ENCODE measurements at places on chromosomes 16 and 17.

DNA sequence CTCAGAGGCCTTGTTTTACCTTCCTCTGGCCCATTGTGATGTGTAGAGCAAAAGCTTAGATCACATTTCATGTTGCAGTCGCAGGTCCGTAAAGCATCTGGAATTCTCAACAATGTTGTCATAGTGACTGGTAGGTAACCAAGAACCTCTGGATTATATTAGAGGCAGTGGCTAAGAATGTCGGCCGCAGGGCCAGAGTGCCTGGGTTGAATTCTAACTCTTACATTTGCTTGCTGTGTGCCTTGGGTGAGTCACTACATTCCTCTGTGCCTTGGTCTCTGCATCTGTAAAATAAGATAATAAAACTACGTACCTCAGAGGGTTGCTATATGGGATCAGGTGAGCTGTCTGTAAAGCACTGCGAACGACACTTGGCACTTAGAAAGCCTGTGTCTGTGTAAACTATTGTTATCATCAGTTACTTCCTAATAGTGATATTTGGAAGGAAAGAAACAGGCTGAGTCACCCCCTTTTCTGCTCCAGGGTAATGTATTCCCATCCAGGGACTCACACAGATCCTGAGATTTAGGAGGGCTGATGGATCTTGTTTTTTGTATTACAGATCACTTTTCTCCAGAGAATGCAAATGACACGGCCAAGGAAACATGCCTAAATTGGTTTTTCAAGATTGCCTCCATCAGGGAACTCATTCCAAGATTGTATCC, 52.2 kb downstream of the VPS35L start:
- no peak for DNase-seq

GRCh38 chr17:70096861-70097260, 21.8 kb downstream of the KCNJ16 start:
- no peak for DNase-seq

DNA sequence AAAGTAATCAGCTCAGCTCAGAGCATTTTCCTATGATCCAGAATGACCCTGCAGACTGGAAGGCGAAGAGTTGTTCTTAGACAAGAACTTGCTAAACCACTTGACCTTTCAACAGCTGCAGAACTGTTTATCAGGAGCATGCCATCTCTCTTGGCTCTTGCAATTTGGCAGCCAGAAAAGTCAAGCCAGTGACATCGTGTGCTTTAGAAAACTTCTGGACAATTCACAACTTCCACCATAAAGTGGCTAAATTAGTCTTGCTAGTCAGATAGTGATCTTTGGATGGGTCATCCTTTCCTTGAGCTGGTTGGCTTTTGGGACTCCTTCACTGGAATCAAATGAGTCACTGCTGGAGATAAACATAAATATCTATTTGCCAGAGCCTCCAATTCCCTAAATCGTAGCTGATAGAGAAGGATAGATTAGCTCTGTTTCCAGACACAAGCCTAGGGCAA, 146.5 kb downstream of the MAP2K6 start:
- DNase-seq = no peak

DNA sequence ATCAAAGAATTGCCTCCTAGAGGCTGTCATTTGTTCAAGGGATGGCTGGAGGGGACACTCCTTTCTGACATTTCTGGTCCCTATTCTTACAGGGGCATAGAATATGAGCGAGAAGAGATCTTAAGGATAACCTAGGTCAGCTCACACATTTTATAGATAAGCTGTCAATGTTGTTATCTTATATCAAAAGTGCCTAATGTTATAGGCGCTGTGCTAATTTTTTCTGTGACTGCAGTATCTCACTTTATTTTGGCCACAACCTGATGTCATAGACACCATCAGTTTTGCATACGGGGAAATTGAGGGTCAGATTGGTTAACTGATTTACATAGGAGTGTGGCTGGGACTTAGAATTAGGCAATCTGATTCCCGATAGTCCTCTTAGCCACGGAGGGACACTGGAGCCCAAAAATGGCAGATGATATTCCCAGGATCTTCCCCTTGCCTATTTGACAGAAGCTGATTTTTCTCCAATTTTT, 1.2 kb downstream of the CPD start:
- DNase-seq = no peak

GRCh38 chr16:51922476-51922875, 624.5 kb downstream of the TOX3 start:
- DNase-seq = no peak

DNA sequence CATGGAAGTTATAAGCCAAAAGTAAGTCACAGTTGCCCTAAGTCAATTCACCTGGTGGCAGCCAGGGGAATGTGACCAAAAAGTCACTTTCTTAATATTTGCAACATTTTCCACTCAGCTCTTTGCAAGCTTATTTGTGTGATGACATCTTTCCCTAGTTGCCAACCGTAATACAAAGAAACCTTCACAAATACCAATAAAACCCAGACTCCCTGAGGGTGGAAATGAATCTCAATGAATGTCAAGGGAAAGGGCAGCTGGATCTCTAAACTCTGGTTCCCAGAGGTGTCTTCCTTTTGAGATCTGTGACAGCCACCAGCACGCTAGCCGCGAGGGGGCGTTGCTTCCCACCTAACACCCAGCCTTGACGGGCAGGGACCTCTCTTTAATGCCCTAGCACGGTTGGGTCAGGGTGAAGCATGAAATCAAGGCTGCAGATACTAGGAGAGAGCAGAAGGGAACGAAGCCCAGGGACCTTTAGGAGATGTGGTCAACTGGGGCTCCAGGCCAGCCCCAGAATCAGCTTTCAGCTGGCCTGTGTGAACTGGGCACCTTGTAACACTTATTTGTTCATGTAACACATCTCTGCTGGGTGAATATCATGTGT, 82.2 kb downstream of the CMC2 start:
- DNase-seq = no peak

GRCh38 chr16:87581857-87582215, 20.5 kb upstream of the JPH3 start:
- no peak for DNase-seq

- no peak for DNase-seq
Observed at GRCh38 chr17:37744961-37745800, at the start of gene HNF1B. TSS of gene HNF1B (minus strand) at chr17:37745059. CDS start at chr17:37744884, 175 bp downstream.

- no peak for DNase-seq
Observed at GRCh38 chr16:49809062-49809461, 46.9 kb downstream of the ZNF423 start.

DNA sequence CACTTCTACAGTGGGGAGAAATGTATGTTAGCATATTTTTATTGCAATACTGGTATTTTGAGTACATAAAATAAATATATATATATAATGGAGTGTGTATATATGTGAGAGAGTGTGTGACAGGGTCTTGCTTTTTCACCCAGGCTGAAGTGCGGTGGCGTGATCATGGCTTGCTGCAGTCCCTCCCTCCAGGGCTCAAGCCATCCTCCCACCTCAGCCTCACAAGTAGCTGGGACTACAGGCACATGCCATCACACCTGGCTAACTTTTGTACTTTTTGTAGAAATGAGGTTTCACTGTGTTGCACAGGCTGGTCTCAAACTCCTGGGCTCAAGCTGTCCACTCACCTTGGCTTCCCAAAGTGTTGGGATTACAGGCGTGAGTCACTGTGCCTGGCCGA, 4.1 kb downstream of the CYLD start:
- DNase-seq = no peak

DNA sequence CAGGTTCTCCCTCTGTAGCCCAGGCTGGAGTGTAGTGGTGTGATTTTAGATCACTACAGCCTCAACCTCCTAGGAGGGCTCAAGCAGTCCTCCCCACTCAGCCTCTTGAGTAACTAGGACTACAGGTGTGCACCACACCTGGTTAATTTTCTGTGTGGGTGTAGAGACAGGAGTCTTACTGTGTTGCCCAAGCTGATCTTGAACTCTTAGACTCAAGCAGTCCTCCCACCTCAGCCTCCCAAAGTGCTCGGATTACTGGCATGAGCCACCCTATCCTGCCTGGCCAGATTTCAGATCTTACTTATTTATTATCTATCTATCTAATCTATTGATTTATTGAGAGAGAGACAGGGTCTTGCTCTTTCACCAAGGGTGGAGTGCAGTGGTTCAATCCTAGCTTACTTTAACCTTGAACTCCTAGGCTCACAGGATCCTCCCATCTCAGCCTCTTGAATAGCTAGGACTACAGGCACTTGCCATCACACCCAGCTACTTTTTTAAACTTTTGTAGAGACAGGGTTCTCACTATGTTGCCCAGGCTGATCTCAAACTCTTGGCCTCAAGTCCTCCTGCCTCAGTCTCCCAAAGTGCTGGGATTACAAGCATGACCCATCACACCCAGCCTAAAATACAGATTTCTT, 61.8 kb downstream of the TUBD1 start:
- no peak for DNase-seq

DNA sequence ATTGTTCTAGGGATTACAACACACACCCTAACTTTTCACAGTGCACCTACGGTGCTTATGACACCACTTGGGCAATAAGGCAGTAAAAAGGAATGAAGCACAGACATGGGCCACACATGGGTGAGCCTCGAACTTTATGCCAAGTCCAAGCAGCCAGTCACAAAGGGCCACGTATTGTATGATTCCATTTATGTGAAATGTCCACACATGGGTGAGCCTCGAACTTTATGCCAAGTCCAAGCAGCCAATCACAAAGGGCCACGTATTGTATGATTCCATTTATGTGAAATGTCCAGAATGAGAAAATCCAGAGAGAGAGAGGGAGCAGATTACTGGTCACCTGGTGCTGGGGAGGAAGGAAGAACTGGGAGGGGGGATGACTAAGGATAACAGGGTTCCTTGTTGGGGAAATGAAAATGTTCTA, 22.2 kb downstream of the RMI2 start:
- DNase-seq = no peak

GRCh38 chr16:24116046-24116776, 139.9 kb upstream of the CACNG3 start:
- DNase-seq = no peak

GRCh38 chr16:69563605-69564580, 1.9 kb upstream of the NFAT5 start:
- peak; percentile 46 for DNase-seq

DNA sequence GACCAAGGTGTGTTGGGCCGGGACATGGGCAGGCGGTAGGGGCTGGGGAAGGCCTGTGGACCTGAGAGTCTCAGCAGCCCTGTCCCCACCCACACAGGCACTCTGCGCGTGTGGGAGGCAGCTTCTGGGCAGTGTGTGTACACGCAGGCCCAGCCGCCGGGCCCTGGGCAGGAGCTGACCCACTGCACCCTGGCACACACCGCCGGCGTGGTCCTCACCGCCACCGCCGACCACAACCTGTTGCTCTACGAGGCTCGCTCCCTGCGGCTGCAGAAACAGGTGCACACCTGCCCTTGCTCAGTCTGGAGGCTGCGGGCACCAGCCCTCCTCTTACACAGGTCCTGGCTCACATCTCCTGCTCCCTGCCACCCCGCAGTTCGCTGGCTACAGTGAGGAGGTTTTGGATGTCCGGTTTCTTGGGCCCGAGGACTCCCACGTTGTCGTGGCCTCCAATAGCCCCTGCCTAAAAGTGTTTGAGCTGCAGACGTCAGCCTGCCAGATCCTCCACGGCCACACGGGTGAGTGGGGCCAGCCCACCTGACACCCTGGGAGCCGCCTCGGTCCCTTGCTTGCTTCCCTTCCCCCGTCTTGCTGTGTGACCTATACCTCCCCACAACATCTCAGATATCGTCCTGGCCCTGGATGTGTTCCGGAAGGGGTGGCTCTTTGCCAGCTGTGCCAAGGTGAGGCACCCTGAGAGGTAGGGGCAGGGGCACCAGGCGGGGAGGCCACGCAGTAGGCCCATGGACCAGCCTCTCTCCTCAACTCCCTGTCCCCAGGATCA, 3.8 kb downstream of the TBL3 start:
- DNase-seq = no peak

- no peak for DNase-seq
Observed at GRCh38 chr17:76951375-76951905, 83.2 kb downstream of the MGAT5B start.

DNA sequence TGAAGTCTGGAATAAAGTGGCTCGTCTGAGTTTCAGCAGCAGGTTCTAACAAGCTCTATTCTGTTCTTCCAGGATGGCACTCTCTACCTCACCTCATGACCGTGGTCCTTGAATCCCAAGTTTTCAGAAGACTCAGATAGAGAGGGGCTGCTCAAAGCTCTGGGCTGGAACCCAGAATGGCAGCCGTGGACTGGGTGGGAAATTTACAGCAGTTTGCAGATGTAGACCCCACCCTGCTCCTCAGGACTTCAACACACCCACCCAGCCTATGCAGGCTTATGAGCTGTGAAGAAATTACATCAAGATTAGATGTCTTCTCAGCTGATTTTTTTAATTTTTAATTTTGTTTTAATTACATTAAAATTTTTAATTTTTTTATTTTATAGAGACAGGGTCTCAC, 59.4 kb downstream of the METRNL start:
- DNase-seq = no peak

GRCh38 chr16:3570420-3571062, 6.7 kb downstream of the NLRC3 start:
- DNase-seq = no peak

- DNase-seq = peak; percentile 51
Observed at GRCh38 chr16:20849589-20850390, 43.5 kb downstream of the REXO5 start.

DNA sequence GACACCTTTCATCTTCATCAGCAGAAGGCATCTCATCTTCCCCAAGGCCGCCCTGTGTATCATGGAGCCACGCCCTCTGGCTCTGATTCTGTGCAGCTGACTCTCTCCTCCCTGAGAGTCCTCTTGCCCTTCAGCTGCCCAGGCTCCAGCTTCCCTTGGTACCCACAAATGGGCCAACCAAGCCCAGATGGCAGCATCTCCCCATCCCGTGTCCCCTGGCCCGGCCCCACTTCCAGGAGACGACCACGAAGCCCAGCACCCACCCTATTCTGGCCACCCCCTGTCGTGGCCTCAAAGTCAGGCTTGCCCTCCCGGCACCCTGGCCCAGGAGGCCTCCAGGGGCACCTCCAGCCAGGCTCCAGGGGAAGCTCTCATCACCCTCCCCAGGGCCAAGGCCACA, 31.3 kb upstream of the KSR1 start:
- no peak for DNase-seq

- DNase-seq = no peak
Observed at GRCh38 chr17:35807371-35808144, 1.7 kb upstream of the TAF15 start.

DNA sequence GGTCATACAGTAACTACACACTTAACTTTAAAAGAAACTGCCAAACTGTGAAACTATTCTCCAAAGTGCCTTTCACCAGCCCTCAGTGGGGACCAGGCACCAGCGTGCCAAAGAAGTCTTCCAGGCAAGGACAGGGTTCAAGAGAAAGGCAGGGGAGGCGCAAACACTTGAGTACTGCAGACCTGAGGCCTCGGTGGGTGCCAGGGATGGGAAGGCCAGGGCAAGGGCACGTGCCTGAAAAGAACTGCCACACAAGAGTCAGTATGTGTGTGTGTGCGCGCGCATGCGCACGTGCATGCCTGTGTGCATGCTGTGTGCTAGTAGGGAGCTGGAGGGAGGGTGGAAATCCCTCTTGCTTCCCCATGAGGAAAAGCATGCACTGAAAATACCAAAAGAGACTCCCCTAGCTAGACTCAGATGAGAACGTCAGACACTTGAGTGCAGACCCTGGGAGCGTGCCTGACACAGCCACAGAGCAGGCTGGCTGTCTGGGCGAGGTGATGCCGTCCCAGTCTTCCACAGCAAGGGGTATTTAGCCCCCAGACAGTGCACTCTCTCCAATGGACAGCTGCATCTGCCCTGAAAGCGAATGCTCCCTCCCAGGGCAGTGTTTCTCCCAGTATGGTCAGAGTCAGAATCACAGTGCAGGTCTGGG, 40.1 kb upstream of the GSG1L start:
- DNase-seq = no peak
